Iris pigment epithelial cell (primary cell): ENCODE measurements at places on chromosomes 11 and 22.

DNA sequence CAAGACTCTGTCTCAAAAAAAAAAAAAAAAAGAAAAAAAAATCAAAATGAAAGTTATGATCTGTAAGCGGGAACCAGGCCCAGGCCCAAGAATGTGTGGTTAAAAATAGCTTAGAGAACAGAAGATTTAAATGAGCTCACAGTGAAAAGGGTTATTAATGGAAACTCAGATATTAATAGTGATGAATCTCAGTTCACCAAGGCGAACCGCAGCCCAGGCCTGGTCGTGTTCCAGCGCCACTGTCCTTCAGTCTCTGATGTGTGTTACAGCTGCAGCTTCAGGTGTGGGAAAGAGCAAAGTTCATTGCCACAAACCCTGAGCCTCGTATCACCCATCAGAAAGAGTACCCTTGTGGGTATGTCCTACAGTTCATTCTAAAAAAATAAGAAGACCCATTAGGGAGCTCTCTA lies 107.1 kb downstream of the GAB2 start:
- DNase-seq = peak; percentile 43

DNA sequence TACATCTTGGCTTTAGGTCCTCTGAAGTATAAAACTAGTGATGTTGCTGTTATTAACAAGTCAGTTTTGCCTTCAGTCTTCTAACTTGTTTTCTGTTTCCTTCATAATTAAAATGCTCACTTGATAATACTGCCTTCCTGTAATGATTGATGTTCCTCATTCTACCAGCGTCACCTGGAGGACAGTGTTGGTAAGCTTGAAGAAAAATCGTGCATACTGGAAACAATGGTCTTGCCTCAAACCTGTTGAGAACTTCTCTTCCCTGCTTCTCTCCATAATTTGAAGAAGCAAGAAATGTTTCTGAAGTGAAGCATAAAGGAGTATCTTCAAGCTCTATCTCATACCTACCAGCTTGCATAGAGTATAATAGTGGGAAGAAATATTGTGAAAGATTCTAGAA lies 3.0 kb downstream of the YWHAH start:
- peak; percentile 40 for DNase-seq

- DNase-seq = peak; percentile 90
Observed at GRCh38 chr11:4095509-4096230, 1.1 kb downstream of the RRM1 start.

DNA sequence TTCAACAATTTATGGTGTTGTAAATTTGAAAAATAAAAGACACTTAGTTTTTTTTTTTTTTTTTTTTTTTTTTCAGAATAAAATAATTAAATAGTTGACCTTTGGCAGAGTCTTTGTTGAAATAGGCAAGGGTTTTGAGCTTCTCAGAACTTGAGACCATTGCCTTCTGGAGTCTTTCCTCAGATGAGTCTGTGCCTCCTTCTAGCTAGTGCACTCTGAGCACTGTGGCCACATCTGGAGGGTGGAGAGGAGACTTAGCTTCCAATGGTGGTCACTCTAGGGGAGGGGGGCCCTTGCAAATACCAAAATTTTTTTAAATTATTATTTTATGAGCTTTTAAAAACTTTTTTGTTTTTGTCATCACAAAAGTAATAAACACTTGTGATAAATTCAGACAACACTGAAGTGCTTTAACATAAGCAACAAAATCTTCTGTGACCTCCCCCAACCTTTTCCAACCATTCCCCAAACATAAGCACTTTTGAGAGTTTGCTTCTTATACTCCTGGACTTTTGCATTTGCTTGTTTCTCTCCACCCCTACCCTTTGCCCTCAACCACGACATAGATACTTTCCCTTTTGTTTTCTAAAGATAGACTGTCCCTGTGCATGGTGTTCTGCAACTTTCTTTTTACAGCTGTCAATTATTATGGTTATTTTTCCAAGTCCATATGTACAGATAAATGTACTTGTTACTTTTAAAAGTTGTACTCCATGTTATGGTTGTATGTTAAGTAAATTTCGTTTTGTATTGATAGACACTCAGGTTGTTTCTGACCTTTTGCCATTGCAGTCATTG lies 41.1 kb downstream of the BMAL1 start:
- peak; percentile 17 for DNase-seq

DNA sequence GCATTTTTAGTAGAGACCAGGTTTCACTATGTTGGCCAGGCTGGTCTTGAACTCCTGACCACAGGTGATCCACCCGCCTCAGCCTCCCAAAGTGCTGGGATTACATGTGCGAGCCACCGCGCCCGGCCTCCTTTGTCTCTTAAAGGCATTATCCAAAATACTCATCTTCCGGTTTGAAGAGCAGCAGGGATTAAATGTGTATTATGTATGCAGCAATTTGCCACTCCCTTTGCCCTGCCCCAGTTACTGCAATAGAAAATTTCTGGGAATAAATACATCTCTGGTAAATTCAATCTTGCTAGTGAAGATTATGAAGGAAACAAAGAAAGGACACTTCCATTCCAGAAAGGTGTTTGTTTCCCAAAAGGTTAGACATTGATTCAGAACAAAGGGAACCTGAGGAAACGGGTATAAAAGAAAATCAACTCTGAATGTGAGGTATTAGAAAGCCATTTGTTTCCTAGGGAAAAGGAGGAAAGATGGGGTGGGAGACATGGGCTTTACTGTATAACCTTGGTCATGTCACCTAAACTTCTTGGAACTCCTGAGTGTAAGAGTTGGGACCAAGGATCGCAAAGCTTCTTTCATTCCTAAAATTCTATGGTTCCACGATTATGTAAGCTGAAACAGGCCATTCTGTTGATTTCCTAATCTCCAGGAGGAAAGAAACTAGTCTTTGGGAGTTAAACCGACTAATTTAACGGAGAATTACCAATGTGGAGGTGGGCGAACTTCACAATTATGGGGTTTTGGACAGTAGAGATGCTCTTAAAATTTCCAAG lies 959 bp upstream of the HIPK3 start:
- peak; percentile 9 for DNase-seq
